ENCODE measurements at places on chromosomes 16 and 17.

DNA sequence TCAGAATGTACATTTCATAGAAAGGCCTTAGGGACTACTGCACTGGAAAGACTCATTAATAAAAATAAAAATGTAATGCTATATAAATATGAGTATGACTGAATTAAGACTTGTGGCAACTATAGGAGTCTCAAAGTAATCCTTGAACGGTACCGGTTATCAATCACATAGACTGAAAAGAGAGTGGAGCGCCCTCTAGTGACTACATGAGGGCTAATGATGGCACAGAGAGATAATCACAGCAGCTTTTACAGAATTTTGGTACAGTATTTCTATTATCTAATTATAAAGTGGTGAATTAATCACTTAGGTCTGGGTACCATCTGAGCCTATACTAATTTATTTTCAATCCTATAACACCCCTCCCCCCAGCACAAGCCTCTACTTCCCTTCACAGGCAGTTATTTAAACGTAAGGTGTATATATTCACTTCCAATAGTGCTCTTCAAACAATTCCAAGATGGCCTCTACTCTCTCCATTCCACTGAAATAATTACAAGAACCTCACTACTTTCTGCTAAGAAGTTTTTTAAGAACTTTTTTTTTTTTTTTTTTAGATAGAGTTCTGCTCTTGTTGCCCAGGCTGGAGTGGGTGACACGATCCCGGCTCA, 40.7 kb upstream of the ANKFY1 start:
- DNase-seq = peak; percentile 31

- peak; percentile 49 for DNase-seq
Measured at GRCh38 chr17:50292465-50292864, 18.2 kb downstream of the TMEM92 start.

- DNase-seq = peak; percentile 28
Measured at GRCh38 chr17:77881545-77881944, 77.0 kb upstream of the TNRC6C start.

- DNase-seq = peak; percentile 23
Measured at GRCh38 chr17:40062329-40063186, at the start of gene THRA. THRA (plus strand) TSS chr17:40062965; CDS start chr17:40074489, 11,524 bp downstream.

DNA sequence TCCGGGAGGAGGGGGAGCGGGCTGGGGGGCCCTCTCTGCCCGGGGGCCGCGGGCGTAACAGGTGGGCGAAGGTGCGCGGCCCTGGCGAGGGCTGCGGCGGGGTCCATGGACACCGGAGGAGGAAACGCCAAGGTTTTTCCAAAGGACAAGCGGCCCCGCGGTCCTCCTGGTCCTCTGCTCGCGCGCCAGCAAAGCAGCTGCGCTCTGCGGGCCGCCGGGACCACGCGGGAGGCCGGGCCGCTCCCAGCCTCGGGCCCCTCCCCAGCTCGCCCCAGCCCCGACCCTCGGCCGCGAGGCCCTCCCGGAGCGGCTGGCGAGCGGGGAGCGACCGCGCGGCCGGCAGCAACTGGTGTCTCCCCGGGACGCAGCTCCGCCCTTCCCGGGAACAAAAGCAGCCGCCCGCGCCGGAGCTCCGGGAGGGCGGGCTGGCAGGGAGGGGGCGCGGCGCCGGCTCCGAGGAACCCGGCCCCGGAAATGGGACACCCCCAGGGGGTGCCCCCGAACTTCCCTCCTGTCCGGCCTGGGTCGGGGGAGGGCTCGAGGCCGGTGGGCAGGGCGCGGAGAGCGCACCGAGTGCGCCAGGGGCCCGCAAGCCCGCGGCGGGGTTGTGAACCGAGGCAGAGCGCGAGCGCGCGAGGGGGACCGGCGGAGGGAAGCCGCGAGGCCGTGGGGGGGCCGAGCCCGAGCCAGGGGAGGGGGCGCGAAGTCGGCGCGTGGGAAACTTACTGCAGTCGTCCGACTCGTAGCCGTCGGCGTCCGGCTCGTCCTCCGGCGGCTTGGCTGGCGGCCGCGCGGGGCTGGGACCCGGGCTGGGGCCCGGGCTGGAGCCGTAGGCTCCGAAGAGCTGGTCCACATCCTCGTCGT, 837 bp downstream of the DOC2B start:
- no peak for DNase-seq

- DNase-seq = no peak
Measured at GRCh38 chr16:67760206-67760955, 41.3 kb upstream of the GFOD2 start.

GRCh38 chr17:48527547-48527932, 3.3 kb downstream of the HOXB1 start:
- DNase-seq = no peak

- DNase-seq = peak; percentile 83
Measured at GRCh38 chr17:10337976-10338375, 34.8 kb downstream of the MYH13 start.

DNA sequence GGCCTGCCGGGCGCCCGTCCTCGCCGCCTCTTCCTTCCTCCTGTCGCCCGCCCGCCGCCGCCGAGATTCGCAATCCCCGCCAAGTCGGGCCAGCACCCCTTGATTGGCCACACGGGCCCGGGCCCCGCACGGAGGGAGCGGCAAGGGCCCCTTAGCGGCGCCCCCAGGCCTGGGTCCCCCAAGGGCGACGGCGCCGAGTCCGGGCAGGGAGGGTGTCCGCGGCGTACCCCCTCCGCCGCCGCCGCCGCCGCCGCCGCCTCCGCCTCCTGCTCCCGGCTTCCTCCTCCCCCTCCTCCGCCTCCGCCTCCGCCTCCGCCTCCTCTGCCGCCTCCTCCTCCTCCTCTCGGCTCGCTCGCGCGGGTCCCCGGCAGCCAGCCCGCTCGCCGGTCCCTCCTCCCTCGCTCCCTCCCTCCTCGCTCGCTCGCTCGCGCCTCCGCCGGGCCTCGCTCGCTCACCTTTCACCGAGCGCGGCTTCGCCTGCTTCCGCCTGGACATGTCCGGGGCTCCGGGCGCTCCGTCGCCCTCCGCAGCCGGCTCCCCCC, 561 bp downstream of the ZNF423 start:
- peak; percentile 31 for DNase-seq

DNA sequence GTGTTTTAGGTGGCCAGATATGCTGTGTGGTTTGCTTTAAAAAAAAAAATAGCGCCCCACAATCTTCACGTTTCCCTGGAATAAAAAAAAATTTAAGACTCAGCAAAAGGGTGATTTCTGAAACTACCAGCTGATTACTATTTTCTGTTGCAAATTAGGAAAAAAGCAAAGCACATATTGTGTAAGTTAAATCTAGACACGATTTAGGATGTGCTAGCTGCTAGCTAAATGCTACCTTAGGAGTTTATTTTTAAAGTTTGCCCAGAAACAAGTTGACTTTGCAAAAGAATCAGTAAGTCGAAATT, 944 bp upstream of the MARF1 start:
- DNase-seq = no peak

DNA sequence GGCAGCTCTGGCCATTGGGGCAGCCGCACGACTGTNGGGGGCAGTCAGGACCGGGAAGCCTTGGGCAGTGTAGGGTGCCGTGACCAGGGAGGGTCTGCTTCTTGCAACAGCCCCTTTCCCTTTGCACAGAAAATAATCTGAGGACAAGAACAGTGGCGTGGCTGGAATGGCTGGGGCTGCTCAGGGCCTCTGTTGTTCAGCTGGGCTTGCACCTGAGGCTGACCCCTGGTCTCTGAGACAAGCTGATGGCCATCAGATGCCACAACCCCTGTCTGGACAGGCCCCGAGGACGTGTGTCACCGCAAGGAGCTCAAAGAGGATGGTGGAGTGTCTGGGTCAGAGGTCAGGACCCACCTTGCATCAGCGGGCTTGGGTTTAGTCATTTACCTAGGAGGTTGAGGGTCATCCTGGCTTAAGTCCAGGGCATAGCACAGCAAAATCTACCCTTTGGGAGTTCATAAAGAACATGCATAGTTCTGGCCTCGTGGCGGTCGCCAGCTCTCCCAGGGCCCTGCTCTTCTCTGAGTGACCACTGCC, 46.9 kb downstream of the METRNL start:
- no peak for DNase-seq

GRCh38 chr17:3411070-3411469, at the start of gene OR3A3:
OR3A3 (plus strand) TSS chr17:3411370.
- DNase-seq = no peak

GRCh38 chr16:181565-182021, 1.3 kb downstream of the HBQ1 start:
- DNase-seq = no peak

DNA sequence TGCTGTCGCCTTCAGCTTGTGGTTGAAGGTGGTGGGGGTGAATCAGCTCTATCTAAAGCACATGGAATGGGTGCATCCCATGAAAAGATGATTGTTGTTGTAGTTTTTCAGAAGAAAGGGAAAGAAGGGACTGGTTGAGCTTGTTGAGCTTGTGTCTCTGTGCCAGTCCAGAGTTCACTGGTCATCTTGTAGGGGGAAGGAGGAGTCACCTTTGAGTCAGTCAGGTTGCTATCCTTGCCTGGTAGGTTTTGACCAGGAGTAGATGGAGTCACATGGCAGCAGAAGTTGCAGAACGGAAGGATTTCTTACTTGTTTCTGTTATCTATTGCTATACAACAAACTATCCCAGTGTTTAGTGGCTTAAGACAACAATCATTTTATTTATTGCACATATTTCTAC, 73.3 kb downstream of the PLCG2 start:
- DNase-seq = no peak
